ENCODE measurements at places on chromosomes 2 and 18.

- peak; percentile 84 for DNase-seq
These were observed 54.8 kb upstream of the CCDC141 start for GRCh38 chr2:179104736-179105135.

- no peak for DNase-seq
These were observed 356.4 kb downstream of the SLC4A3 start for GRCh38 chr2:219983836-219984235.

DNA sequence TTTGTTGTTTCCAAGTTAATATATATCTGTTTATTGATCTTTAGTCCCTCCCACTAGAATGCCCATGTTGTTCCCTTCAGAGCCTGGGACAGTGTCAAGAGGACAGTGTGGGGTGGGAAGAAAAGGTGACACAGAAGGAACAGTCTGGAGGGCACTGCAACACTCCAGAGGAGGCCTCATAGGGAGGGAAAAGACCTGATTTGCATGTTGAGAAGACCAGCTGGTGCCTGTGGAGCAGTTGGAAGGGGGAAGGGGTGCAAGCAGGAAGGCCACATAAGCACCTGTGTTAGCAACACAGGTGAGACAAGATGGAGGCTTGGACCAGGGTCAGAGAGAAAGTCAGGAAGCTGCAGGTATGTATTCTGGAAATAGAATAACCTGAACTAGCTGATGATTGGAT lies 48.1 kb upstream of the FHOD3 start:
- no peak for DNase-seq

GRCh38 chr18:13584825-13585224 lies 141.5 kb downstream of the FAM210A start:
- no peak for DNase-seq

- DNase-seq = peak; percentile 66
These were observed 29.6 kb downstream of the MCEE start for GRCh38 chr2:71100195-71100964.

DNA sequence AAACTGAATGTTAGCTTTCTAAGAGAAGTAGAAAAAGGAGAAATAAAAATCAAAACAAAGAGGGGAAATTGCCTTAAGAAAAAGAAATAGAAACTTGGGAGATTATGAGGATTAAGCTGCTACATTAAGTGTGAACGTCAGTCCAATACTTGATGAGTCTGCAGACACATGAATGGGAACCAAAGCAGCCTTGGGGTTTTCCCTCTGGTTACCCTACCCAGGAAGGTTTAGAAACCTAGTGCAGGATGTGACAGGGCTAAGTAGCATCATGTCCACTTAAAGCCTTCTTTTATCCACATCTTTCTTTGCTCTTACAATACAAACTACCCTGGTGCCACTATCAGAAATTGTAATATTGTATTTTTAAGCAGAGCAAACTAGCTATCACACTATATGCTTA lies 22.3 kb downstream of the SLC35F5 start:
- no peak for DNase-seq

DNA sequence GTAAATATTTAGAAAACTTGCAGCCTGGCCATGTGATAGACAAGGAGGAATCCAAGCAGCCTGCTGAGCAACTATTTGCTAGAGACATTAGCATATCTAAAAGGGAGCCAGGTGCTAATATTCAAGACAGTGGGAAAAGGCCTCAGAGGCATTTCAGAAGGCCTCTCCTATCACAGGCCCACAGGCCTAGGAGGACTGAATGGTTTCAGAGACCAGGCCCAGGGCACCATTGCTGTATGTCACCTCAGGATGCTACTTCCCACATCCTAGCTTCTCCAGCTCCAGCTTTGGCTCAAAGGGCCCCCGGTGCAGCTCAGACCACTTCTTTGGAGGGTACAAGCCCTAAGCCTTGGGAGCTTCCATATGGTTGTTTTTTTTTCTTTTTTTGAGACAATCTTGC lies 3.8 kb downstream of the NAT8 start:
- DNase-seq = no peak

- DNase-seq = peak; percentile 85
These were observed 22.8 kb downstream of the ATP8B1 start for GRCh38 chr18:57780318-57780705.

- DNase-seq = peak; percentile 30
These were observed 231.3 kb downstream of the ZRANB3 start for GRCh38 chr2:135299658-135300244.

Measured in HCEC 1CT (cell line).